ENCODE measurements at places on chromosomes 16 and 17. TPM values are rescaled to one million over a fixed set of nuclear protein-coding genes. Genes with fewer than 3 reads are reported as not detected.

The TBC1D3G gene
- 3.6 TPM for total RNA-seq

DNA sequence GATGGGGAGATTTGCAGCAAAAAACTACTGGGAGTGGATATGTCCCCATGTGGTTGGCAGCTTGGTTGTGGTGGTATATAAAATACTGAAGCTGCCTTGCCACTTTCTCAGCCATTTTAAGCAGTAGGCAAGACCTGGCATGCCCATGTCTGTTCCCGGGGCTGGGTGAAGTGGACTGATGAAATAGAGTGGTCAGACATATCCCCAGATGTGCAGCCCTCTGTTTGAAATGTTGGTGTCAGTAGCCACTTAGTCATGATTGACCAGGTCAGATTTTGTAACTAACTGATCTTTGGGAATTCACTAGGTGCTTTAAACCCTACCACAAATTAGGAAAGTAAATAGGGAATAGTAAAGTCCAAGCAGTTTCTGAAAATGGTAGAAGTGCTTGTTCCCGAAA lies 151.6 kb downstream of the PHKB start:
- no peaks in the 10 kb centered on the region for H3K27me3 ChIP-seq
- DNase-seq = no peak
- H3K36me3 ChIP-seq = no peaks in the 10 kb centered on the region
- H3K4me3 ChIP-seq = no peak overlapping the region

The DDX28 gene
- total RNA-seq = 20.1 TPM

- no peaks in the 10 kb centered on the region for H3K27me3 ChIP-seq
- no peak overlapping the region for H3K27ac ChIP-seq
- H3K4me1 ChIP-seq = no peaks in the 10 kb centered on the region
- DNase-seq = no peak
- H3K4me3 ChIP-seq = no peak overlapping the region
Observed at GRCh38 chr17:10871914-10872313, 34.0 kb upstream of the PIRT start.

- H3K27ac ChIP-seq = no peak overlapping the region
- H3K27me3 ChIP-seq = no peaks in the 10 kb centered on the region
- no peak overlapping the region for H3K4me3 ChIP-seq
- H3K36me3 ChIP-seq = no peaks in the 10 kb centered on the region
- no peak for DNase-seq
Observed at GRCh38 chr16:756428-756827, 4.1 kb upstream of the MSLN start.

Data from cardiac muscle cell (in vitro differentiated cells and primary cell).